ENCODE measurements at places on chromosomes 1 and 21.

DNA sequence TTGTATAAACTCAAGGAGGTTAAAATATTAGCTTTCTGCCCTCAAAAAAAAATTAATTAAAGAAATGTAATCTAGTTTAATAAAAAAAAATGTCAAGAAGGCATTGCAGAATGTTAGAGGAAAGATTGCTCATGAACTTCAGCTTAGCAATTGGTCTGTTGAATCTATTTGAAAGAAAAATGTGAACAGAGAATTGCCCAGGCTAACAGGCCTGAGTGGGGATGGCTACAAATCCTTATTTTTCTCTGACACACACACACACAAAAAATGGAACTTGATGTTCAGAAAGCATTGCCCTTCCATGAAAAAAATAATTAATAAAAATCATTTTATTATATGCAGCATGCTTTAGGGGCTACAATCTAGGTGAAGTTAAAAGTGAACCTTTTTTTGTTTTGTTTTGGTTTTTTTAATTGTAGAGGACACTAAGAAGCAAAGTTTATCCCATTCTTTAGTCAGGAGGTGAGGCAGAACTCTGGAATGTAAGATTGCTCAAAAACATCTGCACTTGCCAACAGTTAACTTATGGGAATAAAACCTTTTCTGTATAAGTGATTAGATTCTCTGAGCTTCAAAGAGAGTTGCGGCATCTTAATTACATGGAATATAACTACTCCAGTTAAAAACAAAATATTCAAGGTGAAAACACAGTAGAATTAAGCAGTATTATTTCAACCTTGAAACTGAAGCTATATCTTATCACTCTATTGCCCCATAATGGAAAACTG lies 658.5 kb upstream of the ADGRL2 start:
- no peak for DNase-seq

- no peak for DNase-seq
Observed at GRCh38 chr1:204885790-204886189, 15.1 kb downstream of the NFASC start.

- no peak for DNase-seq
Observed at GRCh38 chr1:109396871-109397580, 692 bp downstream of the SORT1 start.

GRCh38 chr1:49229555-49229954 lies 452.9 kb upstream of the BEND5 start:
- no peak for DNase-seq

DNA sequence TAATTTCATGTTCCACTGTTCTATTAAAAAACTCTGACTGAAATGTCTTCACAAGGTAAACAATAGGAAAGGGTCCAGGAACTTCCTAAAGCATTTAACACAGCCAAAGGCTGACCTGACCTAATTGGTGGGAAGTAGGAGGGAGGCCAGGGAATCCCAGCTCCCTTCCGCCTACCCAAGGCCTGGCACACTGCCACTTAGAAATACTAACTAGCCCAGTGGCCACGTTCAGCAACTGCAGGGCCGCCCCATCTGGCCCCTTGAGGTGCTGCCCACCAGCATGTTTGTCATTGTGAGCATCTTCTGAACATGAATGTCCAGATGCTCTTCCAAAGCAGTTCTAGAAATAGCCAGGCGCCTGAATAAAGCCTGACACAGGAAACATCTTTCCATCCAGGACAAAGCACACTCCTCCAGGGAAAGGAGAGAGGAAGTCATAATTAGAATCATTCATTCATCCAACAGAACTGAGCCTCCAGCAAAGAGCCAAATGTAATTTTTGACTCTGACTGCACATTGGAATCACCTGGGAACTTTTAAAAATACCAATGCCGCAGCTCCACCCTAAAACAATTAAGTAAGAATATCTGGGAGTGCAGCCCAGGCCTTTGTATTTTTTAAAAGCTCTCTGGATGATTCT lies 44.6 kb upstream of the BCL9 start:
- DNase-seq = no peak

DNA sequence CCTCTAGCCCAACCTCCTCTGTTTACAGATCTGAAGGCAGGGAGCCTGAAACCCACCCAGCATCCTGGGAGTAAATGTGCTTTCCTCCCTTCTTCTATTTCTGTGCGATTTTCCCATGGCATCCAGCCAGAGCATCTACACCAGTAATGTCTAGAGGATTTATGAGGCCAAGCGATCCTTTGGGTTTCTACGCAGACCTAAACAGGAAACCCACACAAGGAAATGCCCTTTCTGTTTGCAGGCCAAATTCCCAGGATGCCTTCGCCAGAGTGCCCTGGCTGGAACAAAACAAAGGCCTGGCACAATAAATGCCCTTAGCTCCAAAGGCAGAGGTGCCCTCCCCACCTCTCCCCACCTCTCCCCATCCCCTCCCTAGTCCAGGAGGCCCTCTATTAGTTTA lies 110.5 kb upstream of the CDC42BPA start:
- no peak for DNase-seq

All from NB4 (cell line).